ENCODE measurements at places on chromosomes 6 and 20.

DNA sequence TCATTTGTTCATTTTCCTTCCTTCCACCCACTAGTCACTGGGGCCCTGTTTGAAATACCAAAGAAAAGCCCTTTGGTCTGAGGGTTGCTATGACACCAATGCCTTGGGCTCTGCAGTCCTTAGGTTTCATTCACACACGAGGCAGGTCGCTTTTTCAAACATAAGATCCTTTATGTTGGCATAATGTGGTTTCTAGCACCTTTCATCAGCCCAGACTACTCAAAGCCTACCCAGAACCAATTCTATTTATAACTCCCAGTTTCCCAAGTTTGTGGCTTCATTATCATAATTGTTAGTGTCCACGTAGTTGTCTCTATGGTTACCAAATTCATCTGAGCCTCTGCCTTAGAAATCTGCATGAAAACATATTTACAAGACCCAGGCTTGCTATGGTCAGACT is 6.6 kb upstream of the TP53RK start:
- DNase-seq = no peak

- DNase-seq = no peak
Observed at GRCh38 chr20:2751878-2752566, 48.4 kb downstream of the CPXM1 start.

DNA sequence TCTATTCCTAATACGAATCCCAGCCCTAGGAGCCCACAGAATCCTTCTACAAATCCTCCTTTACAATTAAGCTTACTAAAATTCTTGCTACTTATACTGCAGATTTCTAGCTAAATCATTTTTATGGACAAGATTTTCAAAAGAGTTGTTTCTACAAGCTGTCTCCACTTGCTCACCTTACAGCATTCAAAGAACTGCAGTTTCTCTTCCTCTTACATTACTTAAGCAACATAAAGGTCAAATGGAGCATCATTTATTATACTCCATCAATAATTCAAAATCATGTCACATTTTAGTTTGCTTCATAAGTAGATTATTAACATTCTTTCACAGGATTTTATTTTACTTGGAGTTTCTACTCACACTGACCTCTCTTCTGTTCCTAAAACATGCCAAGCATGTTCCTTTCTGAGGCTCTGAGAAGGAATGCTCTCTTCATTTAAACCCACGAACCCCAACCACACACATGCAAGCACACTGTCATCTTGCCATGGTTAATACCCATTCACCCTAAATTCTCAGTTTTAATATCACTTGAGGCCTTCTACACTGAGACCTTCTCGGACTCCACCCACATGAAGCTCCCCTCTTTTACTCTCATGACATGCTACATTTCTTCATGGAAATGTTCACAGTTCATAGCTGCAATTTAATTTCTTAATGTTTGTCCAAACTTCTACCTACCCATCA is 388.2 kb downstream of the TBC1D32 start:
- no peak for DNase-seq

GRCh38 chr6:21871831-21872230 is 278.3 kb downstream of the SOX4 start:
- no peak for DNase-seq

- DNase-seq = no peak
Observed at GRCh38 chr6:132140189-132140588, 189.0 kb upstream of the CCN2 start.

DNA sequence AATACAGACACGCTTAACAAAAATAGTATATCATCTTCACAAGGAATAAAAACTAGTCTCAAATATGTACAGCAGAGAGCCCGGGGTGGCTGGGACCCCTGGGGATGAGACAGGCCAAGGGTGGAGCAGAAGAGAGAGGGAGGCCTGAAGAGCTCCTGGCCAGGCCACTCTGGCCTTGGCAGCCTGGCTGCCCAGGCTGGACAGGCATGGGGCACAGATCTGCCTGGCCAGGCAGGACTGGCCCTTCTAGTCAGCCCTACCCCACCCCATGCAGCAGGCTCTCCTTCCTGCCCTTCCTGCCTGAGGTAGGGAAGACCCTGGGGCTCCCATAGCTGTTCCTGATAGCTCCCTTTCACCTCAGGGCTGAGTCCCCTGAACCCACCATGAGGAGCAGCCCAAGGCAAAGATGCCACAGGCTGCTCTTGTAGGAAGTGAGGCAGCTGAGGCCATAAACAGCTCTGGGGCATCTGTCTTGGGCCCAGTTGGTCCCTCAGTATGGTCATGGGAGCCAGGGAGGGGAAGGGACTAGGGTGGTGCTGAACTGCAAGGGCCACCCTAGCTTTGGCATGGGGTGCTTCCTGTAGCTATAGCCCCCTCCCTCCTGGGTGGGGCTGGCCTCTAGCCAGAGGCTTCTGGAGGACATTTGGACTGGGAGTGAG is 27.1 kb downstream of the COX4I2 start:
- no peak for DNase-seq

DNA sequence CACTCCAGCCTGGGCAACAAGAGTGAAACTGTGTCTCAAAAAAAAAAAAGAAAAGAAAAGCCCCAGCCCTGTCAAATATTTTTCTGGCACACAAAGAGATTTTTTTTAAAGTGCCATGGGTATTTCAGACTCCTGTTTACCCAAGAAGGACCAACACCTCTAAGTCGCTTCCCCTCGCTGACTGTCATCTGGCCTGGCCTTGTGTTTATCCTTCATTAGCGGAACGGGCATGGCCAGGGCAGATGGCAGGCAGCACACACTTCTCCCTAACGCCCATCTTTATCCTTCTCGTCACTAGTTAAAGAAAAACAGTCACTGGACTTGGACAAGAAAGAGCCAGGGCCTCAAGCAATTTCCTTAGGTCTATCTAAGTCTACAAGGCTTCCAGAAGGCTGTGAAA is 7.3 kb upstream of the CBFA2T2 start:
- no peak for DNase-seq

GRCh38 chr6:36867471-36868224 is 7.0 kb downstream of the PPIL1 start:
- DNase-seq = no peak

DNA sequence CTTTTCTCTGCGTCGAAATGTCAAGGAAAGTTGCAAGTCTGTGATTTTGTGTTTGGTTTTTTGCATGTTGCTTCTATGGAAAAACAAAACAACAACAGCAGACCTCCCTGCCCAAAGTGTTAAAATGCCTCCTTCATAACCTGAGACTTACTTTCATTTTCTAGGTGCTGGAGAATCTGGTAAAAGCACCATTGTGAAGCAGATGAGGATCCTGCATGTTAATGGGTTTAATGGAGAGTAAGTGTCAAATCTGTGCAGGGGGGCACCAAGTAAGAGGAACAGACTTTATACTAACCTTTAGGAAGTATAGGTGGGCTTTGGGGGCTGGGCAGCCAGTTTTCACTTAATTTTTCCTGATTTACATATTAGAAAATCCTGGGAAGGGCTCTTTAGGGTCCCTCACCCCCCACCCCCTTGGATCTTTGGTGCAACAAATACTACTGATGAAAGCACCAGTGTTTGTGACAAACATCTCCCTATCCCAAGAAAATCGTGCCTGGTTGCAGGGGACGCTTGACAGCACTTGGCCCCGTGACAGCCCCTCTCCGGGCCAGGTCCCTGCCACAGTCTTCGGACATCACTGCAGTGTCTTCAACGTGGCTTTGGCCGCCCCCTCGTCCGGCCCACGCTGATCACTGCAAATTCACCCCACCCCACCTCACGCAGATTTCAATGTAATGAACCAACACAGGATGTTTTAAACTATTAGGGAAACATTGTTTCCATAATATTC is 43.1 kb downstream of the GNAS start:
- no peak for DNase-seq

DNA sequence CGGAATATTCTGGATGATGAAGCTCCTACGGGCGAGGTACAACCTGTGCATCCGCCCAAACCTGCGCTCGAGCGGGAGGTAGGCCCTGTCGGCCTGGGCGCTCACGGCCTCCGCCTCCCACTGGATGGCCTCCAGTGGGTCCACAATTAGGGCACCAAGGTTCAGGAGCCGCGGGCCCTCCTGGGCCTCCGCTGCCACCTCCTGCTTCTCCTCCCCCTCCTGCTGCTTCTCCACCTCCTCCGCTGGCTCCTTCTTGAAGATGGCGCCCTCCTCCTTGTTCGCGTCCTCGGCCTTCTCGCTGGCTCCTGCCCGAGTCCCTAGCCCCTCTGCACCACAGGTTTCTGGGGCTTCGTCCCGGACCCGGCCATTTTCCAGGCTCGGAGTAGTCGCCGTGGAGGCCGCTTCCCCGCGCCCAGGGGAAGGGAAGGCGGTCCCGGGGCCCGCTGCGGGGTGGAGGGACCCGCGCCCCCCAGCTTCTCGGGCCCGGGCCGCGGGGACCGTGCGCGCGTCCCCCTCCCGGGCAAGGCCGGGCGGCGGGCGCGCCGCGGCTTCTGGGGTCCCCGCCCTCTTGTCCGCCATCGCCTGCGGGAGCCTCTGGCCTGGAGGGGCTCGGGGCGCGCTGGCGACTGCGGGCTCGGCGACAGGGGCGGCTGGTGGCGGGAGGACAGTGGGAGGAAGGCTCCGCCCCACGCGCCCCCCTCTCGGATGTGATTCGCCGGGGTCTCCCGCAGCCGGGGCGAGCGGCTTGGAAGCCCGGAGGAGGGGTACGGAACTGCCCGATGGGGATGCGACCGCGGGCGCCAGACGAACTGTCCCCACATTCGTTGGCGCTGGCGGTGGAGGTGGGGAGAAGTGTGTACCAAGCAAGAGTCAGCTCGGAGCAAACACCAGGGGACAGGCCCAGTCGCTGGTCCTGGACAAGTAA is 17.6 kb downstream of the PLAGL2 start:
- no peak for DNase-seq

GRCh38 chr20:7627734-7628663 is 312.3 kb downstream of the HAO1 start:
- DNase-seq = no peak

GRCh38 chr6:155604991-155605390 is 149.4 kb upstream of the NOX3 start:
- DNase-seq = no peak

GRCh38 chr20:49450281-49450721 is 32.2 kb downstream of the KCNB1 start:
- DNase-seq = no peak
